Karpas-422 (cell line): ENCODE measurements at places on chromosomes 6 and 20. TPM values are rescaled to one million over a fixed set of nuclear protein-coding genes. Genes with fewer than 3 reads are reported as not detected.

- no peak for DNase-seq
- no peak overlapping the region for H3K4me3 ChIP-seq
- H3K4me1 ChIP-seq, result no peaks in the 10 kb centered on the region
- H3K27ac ChIP-seq, result no peak overlapping the region
- no peaks in the 10 kb centered on the region for H3K27me3 ChIP-seq
Measured at GRCh38 chr6:155247618-155248007, 16.2 kb upstream of the CLDN20 start.

DNA sequence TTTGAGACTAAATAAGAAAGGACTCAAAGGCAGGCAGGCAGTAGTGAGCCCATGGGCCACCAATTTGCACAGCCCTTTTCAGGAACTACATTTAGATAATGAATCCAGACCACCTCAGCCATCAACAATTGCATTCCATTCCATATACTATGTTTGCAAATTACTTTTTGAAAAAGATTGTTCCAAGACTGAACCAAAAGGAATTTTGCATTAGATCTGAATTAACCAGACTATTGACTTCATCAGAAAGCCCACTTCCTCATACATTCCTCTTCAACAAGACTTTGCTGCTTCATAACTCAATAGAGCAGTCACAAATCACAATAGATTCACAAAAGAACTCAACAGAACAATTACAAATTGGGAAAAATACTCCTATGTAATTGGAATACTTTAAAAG lies 229.1 kb downstream of the SIM1 start:
- no peaks in the 10 kb centered on the region for H3K36me3 ChIP-seq
- no peak for DNase-seq
- H3K27ac ChIP-seq, result no peak overlapping the region

The TRIM31 gene
- total RNA-seq, result not detected in 2 replicates

DNA sequence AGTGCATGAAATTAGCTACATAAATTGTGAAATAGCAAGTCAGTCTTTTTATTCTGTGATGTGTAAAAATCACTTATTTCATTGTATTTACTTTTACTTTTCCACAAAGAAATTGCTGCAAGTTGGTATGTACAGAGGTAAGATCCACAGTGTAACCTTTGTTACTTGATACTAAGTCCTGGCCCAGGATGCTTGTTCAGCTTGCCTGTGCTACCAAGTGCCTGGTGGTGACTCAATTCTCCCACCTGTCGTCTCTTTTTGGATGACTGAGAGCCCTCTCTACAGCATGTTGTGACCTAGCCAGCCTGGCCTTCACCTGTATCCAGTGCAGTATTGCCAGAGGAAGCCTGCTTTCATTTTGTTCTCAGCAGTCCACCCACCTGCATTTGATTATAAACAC lies 54.9 kb downstream of the ANKRD6 start:
- no peak overlapping the region for H3K4me3 ChIP-seq
- no peaks in the 10 kb centered on the region for H3K4me1 ChIP-seq
- H3K27ac ChIP-seq, result no peak overlapping the region
- no peaks in the 10 kb centered on the region for H3K36me3 ChIP-seq
- no peak for DNase-seq
- H3K27me3 ChIP-seq, result no peaks in the 10 kb centered on the region

The GPSM3 gene
- total RNA-seq, result 66.5 and 85.9 TPM in 2 replicates

The MEP1A gene
- total RNA-seq, result not detected in 2 replicates
